Stimulated activated CD8-positive, alpha-beta memory T cell treated with anti-CD3 and anti-CD28 coated beads, Interleukin-4, amount 100 ng/mL, for 1 hour (primary cell): ENCODE measurements at places on chromosomes 7 and 10.

DNA sequence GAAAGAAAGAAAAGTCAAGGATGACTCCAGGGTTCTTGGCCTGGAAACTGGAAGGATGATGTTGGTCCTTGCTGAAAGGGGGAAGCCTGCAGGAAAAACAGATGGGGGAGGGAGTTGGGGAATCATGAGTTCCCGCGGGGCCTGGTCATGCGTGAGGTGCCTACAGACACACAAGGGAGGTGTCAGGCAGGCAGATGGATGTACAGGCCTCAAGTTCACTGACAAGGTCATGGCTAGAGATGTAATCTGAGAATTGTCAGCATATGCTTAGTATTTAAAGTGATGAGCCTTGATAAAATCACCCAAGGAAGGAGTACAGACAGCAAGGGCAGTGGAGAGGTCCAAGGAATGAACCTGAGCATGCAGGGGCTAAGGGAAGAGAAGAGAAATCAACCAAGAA is 46.8 kb downstream of the DLG5 start:
- no peak for DNase-seq

- DNase-seq = no peak
Observed at GRCh38 chr7:90320801-90321494, at the start of gene FAM237B. FAM237B (minus strand) TSS chr7:90321304; CDS start chr7:90319748, 1,556 bp downstream.

DNA sequence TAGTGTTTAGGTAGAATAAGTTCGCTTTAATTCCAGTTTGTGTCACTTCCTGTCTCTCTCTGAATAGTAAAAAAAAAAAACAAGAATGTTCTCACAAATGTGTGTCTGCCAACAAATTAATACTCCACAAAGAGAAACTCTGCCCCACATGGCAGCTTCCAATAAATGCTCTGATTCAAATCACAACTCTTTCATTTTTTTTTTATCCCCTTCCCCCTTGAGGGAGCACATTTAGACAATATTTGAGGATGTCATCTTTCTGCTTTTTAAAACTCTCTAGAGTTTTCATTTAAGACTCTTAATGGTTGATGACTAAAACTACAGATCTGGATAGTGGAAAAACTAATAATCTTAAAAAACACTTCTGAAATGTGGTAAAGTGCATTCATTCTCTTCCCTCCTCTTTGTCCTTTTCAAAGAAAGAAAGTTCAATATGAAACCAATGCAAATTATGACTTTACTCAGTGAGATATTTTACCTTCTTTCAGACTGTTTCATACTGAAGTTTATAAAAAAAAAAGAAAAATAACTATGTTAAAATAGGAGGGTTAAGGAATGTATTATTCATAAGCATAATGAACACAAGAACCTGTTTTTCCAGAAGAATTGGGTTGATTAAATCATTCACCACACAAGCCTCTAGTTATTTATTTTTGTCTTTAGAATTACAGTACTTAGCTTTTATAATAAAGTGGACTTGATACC is 42.3 kb downstream of the ARID5B start:
- DNase-seq = no peak

DNA sequence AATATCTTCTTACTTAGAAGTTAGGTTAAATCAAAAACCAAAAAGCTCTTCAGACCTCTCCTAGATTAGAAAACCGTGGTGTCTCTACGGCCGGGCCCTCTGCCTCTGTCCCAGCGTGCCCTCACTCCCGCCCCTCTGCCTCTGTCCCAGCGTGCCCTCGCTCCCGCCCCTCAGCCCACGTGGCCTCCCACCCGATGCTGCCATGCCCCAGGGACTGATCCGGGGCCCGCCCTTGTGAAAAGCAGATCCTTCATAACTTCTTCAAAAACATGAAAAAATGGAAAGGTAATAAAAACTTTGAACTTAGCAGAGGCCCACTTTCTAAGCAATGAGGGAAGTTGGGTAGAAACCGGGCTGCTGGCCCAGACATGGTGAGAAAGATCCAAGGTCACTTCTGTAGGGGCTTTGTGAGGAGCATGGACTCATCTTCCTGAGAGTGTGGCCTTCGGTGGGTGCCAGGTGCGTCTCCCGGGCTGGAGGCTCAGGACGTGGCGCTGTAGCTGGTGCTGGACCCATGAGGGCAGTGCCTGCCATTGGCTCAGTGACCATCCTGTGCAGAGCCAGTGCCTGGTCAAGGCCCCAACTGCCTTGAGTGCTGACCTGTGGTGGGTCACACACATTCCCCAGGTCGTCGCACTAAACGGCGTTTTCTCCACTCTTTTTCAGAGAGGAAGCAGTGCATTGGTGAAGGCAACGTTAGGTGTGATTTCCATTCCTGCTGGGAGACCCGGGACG is 4.9 kb upstream of the DPYSL4 start:
- DNase-seq = no peak

- no peak for DNase-seq
Observed at GRCh38 chr7:31724696-31725095, 37.7 kb downstream of the PPP1R17 start.

- no peak for DNase-seq
Observed at GRCh38 chr7:91355695-91356435, 91.6 kb downstream of the FZD1 start.

- DNase-seq = peak; percentile 37
Observed at GRCh38 chr7:43649755-43650274, 66.9 kb downstream of the STK17A start.

GRCh38 chr7:158075633-158076001 is 512.0 kb downstream of the PTPRN2 start:
- no peak for DNase-seq

GRCh38 chr10:116809483-116810119 is 39.7 kb upstream of the ENO4 start:
- no peak for DNase-seq

DNA sequence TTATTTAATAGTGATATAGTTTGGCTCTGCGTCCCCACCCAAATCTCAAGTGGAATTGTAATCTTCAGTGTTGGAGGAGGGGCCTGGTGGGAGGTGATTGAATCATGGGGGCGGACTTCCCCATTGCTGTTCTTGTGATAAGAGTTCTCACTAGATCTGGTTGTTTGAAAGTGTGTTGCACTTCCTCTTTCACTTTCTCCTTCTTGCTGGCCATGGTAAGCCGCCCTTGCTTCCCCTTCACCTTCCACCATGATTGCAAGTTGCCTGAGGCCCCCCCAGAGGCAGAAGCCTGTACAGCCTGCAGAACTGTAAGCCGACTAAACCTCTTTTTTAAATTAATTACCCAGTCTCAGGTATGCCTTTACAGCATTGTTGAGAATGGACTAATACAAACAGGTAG is 101.4 kb downstream of the MTPAP start:
- DNase-seq = no peak

GRCh38 chr7:93799750-93800357 is 90.7 kb downstream of the TFPI2 start:
- no peak for DNase-seq

DNA sequence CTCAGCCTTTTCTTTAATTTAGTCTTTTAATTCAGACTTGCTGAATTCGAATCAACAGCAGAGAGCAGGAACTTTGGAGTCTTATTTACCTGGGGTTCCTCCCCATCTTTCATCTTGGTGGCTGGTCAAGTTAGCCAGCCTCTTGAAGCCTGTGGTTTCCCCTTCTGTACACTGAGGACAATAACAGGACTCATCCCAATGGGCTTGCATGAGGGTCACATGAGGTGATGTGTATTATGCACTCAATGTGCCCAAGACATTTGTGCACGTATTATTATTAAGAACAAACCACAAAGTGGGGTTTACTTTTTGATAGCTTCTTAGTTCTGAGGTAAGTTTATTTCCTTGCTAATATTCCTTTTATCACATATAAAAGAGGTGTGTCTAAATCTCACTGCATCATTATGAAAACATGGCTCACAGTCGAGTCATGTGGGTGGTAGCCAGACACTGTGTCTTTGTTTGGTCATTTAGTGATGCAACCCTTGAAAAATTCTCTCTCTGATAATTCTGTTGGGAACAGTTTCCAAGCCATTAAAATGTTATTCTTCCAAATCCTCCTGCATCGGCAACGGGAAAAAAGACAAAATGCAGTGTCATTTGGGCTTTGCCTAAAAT is 86.5 kb upstream of the GRB10 start:
- no peak for DNase-seq

DNA sequence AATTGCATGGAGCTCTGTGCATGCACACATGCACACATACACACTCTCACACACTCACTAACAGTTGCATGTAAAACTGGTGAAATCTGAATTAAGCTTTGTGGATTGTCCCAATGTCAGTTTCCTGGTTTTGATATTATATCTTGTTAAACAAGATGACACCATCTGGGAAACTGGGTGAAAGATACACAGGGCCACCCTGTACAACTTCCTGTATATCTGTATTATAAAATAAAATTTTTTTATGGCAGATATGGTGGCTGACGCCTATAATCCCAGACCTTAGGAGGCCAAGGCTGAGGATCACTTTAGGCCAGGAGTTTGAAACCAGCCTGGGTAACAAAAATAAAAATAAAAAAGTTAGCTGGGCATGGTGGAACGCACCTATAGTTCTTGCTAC is 87.4 kb downstream of the PTPN20 start:
- no peak for DNase-seq

GRCh38 chr10:114881417-114881816 is 56.6 kb upstream of the TRUB1 start:
- no peak for DNase-seq

DNA sequence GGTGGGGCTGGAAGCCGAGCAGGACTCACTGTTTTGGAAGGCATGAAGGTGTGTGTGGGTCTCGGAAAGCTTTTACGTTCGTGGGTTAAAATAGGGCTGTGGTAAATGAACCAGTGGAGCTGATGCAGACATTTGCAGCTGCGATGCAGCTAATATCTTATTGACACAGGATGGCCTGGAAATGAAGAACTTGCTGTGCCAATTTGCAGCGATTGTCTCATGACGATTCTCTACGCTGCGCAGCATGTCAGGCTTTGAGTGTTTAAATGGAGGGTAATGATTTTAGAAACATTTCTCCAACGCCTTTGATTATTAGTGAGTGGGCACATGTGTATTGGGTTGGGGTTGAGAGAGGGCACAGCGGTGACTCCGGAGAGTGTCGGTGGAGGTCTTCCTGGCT is 136.0 kb downstream of the ACTR3B start:
- no peak for DNase-seq

GRCh38 chr10:123582084-123582989 is 83.8 kb upstream of the GPR26 start:
- DNase-seq = peak; percentile 31

DNA sequence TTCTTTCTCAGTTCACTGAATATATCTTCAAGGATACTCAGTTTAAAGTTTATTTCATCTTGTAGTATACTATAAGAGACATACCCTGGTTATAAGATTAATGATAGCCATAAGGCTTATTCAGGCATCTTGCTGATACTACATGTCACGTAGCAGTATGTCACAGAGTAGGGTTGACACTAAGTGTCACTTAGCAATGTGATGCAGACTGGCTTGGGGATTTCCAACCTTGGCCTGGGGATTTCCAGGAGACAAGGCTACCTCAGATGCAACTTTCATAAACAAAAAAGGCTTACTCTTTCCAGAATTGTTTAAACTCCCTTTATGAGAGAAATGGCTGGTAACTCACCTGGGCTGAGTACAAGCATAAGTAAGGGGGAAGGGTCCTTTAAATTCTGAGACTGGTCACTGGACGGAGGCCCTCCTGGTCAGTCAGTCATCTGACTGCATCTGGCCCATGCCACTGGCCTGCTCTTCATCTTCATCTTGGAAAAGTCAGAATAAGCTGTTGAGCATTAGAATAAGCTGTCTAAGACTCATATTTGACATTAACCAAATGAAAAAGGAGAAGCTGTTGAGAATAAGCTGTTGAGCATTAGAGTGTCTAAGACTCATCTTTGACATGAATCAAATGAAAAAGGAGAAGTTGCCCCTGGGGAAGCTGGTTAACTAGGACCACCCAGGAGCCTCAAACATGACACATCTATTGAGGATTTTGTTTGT is 9.5 kb downstream of the SLC13A1 start:
- no peak for DNase-seq

DNA sequence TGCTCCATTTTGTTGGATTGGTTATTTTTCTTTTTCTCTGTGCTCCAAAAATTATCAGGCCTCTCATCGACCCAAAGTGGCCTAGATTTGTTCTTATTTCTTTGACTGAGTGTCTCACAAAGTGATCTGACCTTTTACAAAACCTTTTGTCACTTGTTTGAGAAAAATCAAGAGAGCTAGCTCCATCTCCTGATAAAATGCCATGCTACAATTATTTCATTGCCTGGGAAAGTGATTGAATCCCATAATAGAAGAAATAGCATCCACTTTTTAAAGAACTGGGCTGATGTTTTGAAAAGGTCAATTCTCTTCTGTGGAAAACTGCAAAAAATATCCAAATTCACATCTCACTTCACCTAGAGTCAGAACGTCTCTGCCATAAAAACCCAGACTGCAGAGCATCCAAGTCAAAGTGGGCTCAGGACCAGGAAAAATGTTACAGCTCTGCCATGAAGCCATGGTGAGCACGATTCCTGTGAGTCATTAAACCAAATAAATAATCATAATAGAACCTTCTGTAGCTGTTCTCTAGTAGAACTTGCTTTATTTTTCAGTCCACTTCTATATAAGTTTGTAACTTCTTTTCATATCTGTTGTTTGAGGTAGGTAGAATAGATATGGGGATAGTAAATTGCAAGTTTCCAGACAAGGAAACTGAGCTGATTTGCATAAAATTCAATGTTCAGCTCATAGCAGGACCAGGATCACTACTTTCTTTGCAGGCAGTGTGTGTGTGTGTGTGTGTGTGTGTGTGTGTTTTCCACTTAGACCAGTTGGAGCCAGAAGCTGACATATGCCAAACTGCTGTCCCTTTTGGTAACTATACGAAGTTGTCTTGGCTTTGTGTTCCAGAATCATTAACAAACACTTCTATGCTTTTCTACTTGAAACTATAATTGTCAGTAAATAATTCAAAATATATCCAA is 632.5 kb upstream of the ANKRD30A start:
- DNase-seq = no peak

DNA sequence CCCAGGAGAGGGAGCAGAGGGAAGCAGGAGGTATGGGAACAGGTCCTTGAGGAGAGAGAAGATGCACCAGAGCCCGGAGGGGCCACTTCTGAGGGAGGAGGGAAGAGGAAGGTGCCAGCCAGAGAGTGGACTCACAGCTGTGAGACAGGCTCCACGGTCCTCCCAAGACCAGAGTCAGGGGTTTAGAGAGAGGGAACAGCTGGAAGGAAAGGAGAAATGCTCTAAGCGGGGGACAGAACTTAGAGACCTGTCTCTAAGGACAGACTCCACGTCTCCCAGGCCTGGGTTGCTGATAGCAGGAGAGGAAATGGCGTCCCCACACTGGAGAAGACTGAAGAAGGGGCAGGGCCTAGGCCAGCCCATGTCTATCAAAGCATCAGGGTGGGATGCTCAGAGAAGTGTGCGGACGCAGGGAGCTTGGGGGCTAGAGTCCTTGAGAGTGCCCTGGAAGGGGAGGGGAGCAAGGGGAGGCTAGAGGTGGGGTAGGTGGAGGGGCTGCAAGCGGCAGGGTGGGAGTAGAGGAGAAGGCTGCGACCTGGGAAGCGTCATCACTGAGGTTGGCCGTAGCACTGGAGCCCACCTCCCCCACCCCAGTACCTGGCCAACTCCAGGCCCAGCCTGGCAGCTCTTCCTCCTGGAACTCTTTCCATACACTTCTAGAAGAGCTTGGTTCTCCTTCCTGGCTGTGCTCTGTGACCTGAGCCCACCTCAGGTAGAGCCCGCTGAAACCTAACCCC is 25.6 kb upstream of the GRID1 start:
- DNase-seq = no peak

GRCh38 chr10:88952647-88953111 is at the start of gene ACTA2:
ACTA2 (minus strand) TSS chr10:88952773; CDS start chr10:88948930, 3,843 bp downstream.
- no peak for DNase-seq
